ENCODE measurements at places on chromosomes 11 and 22.

DNA sequence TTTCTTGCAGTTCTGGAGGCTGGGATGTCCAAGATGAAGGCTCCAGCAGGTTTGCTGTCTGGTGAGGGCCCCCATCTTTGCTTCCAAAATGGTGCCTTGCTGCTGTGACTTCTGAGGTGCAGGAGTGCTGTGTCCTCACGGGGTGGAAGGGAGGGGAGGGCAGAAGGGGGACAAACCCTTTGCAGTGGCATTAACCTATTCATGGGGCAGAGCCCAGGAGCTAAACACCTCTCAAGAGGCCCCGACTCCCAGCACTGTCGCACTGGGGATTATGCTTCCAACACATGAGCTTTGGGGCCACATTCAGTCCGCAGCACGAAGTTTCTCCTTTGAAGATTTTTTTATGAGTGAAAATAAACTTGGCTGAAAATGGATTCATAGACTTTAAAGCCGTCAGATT lies 25.5 kb upstream of the OSBPL5 start:
- no peak for DNase-seq

DNA sequence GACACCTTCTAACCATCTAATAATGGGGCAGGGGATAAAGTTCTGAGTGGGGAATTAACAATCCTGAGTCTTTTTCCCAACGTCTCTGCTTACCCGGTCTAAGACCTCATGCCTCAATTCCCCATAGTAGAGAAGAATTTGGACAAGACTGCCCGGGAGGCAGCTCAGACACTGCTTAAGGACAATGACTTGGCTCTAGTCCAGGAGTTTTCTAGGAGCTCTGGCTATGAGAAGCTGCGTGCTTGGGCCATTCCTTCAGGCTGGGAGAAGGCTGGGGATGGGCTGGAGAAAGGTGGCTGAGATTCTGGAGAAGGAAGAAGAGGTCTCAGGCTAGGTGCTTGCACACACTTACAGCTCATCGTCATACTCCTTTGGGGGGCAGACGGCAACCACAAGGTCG lies 19.8 kb upstream of the ABCC8 start:
- no peak for DNase-seq

DNA sequence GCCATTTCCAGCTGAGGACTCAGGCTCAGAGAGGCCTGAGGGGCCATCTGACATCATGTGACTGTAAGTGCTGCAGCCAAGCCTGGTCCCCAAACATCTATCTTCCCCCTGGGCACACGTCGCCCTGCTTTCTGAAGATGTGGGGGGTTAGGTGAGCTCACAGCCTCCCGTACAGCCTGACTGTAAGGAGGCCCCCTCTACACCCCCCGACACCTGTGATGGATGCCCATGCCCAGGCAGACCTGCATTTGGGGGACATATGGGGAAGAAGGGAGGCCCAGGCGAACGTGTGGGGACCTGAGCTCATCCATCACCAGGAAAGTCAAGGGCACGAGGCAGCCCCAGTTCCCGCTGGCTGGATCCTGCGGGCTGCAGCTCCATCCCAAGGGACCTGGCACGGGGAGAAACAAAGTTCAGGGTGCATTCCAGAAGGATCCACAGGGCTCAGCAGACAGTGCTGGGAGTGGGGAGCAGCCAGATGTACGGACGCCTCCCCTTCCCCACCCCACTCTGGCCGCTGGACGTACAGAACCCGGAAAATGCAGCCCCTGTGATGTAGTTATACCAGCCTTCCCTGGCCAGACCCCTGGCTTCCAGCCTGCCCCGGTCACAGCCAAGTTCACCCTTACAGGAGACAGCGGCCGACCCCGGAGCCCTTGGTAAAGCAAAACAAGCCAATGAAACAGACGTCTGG lies 1431.4 kb downstream of the BRD1 start:
- no peak for DNase-seq

DNA sequence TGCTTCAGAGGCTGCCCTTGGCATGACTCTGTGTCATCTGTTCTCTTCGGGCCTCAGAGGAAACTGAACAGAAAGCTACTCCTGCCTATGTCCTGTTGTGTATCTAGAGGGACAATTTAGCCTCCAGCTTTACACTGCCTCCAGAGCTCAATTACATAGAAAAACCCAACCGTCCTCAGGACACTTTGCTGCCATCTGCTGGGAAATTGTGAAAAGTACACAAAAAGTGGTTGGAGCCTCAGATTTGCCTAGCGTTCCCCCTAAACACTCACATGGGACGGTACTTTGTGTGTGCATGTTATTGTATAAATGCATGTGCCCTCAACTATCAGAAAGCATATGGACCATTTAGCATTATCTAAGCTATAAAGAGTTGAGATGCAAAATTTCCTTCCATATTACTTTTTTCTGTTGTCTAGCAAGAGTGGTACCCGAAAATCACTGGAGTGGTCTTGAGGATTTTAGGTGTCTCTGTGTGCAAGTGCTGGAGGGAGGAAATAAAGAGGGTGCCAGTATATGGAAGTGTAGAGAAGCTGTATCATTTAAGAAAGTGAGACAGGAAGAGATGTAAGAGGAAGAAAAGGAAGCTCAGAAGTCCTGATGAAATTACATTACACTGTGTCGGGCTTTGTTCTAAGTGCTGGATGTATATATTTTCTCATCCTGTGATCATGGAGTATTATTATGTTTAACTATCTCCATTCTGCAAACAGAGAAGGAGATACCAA lies 8.7 kb upstream of the MS4A4E start:
- peak; percentile 52 for DNase-seq

DNA sequence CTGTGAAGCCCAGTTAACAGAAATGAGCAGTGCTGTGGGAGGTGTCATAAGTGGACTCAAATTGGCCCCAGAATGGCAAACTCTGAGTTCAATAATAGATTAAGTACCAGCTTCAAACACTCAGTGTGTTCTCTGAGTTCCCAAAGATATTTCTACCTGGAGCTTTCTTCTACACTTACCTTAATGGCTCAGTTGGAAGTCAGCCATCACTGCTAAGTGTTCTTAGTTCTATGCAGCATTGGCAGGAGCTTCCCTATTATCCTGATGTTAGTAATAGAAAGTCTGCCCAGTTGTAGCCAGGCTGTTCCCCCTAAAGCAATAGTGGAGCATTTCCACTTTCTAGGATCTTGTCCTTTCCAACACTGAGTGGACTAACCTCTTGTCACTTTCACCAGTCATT lies 9.7 kb upstream of the PIK3IP1 start:
- no peak for DNase-seq

GRCh38 chr11:93993747-93994146 lies 27.4 kb upstream of the HEPHL1 start:
- no peak for DNase-seq

DNA sequence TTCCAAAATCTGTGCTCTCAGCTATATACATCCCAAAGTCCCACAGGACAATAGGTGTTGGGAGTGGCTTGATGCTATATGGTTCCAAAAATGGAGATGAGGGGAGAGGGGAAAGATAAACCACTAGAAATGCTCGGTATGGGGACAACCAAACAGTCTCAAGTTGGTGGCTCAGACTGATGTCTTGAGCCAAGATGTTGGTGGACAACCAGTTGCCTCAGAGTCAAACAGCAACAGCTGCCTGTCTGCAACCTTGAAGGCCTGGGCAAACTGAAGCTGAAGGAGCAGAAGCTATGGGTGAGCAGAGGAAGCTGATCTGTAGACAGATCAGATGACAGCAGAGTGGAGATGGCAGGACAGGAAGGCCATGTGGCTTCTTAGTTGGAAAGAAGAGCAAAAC lies 4.0 kb downstream of the RRP8 start:
- DNase-seq, result no peak

GRCh38 chr11:60905047-60905446 lies 1.3 kb downstream of the PRPF19 start:
- DNase-seq, result no peak

- DNase-seq, result no peak
Observed at GRCh38 chr22:22386602-22387385, 121.7 kb downstream of the ZNF280B start.

DNA sequence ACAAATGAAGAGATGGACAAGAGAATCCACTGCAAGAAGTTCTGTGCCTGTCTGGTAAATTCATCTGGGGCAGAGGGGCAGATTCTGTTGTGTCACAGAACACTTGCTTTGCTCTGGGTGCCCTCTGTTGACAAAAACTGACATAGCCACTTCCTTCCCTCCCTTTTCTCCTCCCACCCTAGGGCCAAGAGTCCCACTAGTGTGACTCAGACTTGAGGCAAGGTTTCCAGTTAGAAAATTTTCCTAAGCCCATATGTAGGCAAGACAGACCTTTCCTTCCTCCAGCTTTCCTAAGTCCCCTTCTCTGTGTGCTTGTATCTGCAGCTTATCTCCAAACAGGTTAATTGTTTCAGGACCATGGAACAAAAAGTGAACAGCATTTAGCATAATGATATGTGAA lies 106.8 kb downstream of the RBFOX2 start:
- DNase-seq, result peak; percentile 77

DNA sequence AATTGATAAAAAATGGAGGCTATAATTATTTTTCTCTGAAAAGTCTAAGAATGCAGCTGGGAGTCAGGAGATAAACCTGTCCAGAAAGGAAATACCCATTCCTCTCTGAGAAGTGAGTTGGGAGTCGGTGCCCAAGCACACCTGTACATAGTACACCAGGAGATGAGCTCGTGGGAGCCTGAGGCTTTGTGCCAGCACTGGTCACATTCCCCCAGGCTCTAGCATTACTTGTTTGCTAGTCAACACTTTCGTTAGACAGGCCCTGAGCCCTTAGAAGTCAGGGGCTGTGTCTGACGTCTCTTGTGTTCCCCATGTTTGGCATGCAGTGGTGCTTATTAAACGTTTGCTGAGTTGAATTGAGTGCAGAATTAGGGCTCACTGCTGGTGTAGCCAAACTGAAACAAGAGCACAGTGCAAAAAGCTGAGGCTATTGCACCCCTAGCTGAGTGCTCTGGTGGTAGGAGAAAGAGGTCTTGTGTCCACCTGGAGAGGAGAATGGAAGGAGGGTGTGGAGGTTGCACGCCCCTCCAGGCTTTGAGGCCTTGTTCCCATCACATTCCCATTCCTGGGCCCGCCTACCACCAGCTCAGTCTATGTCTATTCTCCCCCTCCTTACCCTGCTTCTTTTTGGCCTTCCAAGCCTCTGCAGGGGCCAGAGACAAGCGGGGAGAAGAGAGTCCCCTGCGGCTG lies 6.8 kb downstream of the ROBO4 start:
- no peak for DNase-seq

GRCh38 chr22:33848251-33848650 lies 72.0 kb downstream of the LARGE1 start:
- DNase-seq, result peak; percentile 40

- no peak for DNase-seq
Observed at GRCh38 chr11:57501953-57502352, 13.5 kb downstream of the SLC43A1 start.

DNA sequence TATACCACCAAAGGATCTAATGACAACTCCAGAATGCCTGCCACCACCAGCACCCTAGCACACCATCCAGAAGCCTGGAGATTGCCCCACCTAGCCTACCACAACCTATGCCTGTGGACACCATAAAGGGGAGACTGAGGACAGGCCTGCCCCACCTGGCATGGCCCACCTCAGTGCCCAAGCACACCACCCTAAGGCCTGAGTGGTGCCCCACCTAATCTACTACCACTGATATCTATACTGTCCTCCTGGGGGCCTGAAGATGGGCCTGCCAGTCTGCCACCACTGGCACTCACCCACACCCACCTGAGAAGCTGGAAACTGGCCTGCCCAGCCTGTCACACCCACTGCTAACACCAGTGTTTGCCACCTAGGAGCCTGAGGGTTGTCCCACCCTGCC lies 31.8 kb downstream of the SAA4 start:
- DNase-seq, result no peak

DNA sequence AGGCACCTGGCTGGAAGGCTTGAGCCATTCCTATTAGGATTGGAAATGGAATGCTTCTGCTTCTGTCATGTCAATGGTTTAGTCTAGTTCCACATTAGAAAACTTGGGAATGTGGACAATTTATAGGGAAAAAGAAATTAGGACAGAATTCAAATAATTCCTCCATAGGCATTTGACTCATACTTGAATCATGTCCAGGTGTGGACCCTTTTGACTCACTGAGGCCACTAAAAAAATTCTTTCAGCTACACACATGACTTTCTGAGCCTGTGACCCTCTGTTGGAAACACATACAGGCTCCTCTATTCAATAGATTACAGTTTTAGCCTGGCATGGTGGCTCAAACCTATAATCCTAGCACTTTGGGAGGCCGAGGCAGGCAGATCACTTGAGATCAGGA lies 100.5 kb downstream of the RASSF10 start:
- no peak for DNase-seq

DNA sequence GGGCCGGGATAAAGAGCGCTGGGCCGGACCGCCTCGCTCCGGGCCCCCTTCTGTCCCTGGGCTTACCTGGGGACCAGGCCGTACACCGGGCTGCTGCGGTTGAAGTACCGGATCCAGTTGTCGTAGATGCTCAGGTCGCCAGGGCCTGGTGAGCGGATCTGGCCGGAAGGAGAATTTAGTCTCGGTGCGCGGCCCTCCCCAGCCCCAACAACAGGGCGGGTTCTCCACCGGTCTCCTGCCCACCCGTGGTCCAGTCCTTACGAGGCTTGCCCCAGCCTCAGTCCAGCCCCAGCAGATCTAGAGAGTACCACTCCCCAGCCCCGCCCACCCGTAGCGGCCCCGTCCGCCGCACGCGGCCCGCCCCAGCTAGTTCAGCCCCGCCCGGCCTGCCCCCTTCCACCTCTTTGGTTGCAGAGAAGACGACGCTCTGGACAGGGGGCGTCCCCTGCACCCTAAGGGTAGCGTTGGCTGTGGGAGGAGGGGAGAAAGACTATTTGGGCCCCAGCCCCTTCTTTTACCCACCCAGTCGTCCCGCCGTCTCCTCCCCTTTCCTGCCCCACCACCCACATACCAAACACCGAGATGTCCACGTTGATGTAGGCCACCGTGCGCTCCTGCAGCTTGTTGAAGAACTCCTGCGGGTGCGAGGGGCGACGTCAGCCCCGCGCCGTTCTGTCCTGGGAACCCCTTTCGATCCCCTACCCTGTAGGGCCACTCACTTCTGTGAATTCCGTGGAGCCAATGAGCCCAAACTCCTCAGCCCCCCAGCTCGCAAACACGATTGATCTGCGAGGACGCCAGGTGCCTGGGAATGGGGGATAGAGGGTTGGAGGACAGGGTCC lies 6.8 kb downstream of the SAC3D1 start:
- DNase-seq, result peak; percentile 58

- DNase-seq, result no peak
Observed at GRCh38 chr22:11628651-11629511, 3899.1 kb upstream of the OR11H1 start.

DNA sequence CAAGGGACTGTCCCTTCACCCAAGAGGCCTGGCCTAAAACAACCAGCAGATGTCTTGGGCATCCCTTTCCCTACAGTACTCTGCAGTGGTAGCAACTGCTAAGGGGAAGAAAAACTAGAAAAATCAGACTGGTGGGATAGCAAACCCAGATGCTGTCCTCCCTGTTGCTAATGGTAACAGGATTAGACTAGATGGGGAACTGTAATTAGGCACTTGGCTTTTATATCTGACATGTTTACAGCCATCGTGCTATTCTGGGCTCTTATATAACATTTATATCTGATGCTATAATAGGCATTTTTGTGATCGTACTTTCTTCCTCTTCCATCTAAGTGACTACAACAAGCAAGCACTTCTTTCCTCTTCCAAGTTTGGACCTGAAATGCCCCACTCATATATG lies 316.7 kb downstream of the DLG2 start:
- no peak for DNase-seq
